Suppressor macrophage treated with lipopolysaccharide for 1 hour (primary cell): ENCODE measurements at places on chromosomes 5 and 9.
A peak's percentile ranks its signal among the peaks of the same experiment; 100 is the strongest.

- DNase-seq, result no peak
These were observed 5.1 kb downstream of the SNX30 start for GRCh38 chr9:112755675-112756074.

- DNase-seq, result no peak
These were observed 55.3 kb upstream of the POU4F3 start for GRCh38 chr5:146283344-146283761.

DNA sequence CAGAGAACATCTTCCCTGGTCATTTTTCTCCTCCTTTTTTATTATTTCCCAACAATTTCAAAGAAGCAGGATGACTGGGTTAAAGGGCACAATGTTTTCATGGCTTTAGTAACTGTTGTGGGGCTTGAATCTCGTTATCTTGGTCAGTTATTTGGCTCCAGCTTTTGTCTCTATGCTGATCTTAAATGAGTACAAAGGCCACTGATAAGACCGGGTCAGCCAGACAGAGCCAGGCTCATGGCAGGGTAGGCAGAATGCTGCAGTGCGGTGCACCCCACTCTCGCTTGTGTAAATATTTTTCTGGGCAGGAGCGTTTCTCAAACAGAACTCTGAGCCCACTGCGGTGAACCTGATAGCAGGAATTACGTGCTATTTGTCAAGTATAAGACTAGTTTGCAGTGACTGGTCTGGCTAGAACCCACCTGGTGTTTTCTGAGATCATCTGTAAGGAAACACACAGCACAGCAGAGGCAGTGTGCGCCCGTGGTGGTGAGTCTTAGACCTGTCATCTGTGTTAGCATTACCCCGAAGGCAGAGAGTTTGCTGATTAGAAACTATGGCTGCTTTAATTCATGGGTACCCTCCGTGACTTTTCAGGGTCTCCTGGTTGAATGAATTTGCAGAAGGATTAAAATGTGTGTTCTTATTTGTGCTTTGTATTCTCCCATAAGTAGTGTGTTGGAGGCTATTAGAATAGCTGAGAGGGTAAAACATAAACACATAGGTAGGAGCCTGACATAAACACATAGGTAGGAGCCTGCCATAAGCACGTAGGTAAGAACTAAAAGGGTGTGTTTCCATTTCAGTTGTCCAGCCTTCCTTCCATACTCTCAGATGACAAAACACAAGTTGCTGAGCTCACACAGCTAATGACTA, 158.6 kb upstream of the DMRT1 start:
- peak; percentile 39 for DNase-seq

DNA sequence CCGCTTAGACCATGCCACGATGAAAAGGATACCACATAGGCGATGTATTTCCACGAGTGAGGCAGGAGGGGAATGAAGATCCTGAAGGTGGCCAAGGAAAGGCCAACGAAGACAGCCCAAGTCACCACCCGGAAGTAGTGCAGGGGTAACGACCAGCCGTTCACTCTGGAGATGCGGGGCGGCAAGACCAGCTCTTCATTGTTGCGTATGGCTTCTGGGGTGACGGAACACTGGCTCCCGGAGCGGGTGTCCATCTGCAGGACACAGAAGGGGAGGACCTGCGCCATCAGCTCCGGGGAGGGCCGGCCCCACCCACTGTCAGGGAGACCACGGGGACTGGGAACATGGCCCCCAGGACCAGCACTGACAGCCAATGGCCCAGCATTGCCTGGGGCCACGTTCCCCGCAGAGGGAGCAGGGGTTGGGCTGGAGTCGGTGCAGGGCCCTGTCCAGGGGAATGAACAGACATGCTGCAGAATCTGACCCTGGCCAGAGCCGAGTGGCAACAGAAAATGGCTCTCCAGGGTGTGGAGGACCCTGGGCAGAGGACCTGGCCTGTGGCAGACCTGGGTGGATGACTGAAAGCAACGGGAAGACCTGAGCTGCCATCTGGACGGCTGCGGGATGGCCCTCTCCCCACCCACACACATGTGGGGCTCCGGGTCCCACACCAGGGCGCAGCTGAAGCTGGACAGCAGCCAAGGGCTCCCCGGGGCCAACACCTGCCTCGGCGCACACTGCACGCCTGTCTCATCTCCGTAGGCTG, 17.7 kb downstream of the ZDHHC11B start:
- DNase-seq, result no peak

DNA sequence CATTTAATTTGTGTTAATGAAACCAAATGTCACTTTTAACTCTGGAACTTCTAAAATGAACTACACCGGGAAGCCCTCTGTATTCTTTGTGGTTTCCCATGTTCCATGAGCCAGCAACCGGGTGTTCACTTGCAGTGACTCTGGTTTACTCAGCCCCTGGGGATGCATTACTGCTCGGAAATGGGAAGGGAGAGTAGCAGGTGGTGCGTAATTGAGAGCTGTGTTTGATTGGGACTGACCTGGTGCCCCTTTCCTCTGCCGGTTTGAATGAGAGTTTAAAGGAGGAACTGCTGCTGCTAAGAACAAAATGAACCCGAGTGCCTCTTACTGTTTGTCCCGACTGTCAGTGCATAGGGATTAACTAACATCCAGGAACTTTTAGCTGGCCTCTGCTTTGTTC, 100.1 kb upstream of the DHFR start:
- peak; percentile 22 for DNase-seq

DNA sequence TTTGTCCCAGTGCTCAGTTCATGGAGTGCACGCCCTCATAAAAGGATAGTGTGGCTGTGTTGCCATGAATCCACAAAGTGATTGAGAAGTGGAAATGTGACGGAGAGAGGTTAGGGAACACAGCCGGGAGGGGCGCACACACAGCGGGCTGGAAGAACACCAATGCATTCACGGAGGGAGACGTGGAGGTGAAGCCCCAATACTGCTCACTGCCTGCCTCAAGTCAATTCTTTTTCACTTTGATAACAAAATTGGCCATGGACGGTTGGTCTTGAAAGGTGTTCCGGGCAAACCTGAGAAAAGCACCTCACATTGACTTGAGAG, 424.1 kb downstream of the MED10 start:
- DNase-seq, result no peak

GRCh38 chr9:113301548-113301947, 1.6 kb downstream of the RNF183 start:
- no peak for DNase-seq

DNA sequence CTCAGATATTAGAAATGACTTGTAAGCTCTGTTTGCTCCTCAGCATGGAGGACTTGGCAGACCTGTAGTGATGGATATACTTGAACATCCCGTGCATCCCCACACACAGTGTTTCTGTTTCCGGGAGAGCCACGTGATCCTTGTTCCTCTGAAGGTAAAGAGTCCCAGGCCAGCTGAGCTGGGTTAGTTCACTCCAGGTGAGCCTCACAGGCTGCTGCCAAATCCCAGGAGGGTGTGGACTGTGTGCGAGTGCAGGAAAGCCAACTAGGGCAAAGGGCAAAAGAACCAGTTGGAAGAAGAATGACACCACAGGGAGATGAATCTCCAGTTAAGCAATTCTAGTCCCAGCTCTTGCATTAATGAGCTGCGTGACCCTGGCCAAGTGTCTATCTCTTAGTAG, 10.4 kb upstream of the TOMM5 start:
- no peak for DNase-seq

GRCh38 chr9:110156902-110157301, 51.1 kb downstream of the C9orf152 start:
- DNase-seq, result peak; percentile 50

- peak; percentile 42 for DNase-seq
These were observed 48.3 kb upstream of the EGFL7 start for GRCh38 chr9:136614372-136614922.
